A172 (cell line): ENCODE measurements at places on chromosomes 3 and 15. TPM values are rescaled to one million over a fixed set of nuclear protein-coding genes. Genes with fewer than 3 reads are reported as not detected.

Gene TMCO5A
- total RNA-seq: not detected in 2 replicates

Gene TGM4
- total RNA-seq: 0.10 and 0.65 TPM in 2 replicates

Gene TM4SF18
- 0.45 and 2.1 TPM in 2 replicates for total RNA-seq

Gene KCNAB1
- 0.26 and 1.6 TPM in 2 replicates for total RNA-seq

Gene SEMA3G
- total RNA-seq: 0.05 and 0.07 TPM in 2 replicates

Gene ACSBG1
- total RNA-seq: not detected in 2 replicates

Gene GOLGA6B
- not detected in 2 replicates for total RNA-seq

Gene PLXNA1
- 51.3 and 55.1 TPM in 2 replicates for total RNA-seq

Gene C3orf49
- not detected in 2 replicates for total RNA-seq

Gene ECE2
- not detected in 2 replicates for total RNA-seq

Gene CHST2
- 2.7 and 5.6 TPM in 2 replicates for total RNA-seq

Gene RTP1
- not detected in 2 replicates for total RNA-seq

Gene SEMA6D
- total RNA-seq: not detected in 2 replicates

Gene BNC1
- 0.03 and 0.17 TPM in 2 replicates for total RNA-seq

Gene MYRIP
- not detected in 2 replicates for total RNA-seq

Gene UPK1B
- not detected in 2 replicates for total RNA-seq

Gene GLDN
- total RNA-seq: 0.57 TPM in 1 of 2 replicates, not detected in the other

Gene WDR93
- 0.17 TPM in 1 of 2 replicates, not detected in the other for total RNA-seq

Gene SEC11A
- total RNA-seq: 262 and 270 TPM in 2 replicates

DNA sequence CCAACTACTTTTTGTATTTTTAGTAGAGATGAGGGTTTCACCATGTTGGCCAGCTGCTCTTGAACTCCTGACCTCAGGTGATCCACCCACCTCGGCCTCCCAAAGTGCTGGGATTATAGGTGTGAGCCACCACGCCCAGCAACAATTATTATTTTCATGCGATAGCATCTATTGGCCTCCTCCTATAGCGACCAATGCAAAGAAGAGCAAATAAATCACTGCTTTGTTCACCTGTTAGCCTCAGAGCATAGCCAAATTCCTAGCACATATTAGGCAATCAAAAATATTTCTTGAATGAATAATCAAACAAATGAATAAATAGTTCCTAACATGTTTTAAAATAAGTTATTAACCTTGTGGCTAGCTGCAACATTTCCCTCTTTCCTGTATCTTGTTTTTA, 36.8 kb upstream of the TNFSF10 start:
- DNase-seq: no peak

GRCh38 chr3:97793420-97794019, 28.3 kb upstream of the CRYBG3 start:
- DNase-seq: peak; percentile 45

- no peak for DNase-seq
Measured at GRCh38 chr3:76083992-76084391, 298.6 kb upstream of the ZNF717 start.

- no peak for DNase-seq
Measured at GRCh38 chr3:53713626-53714025, 132.6 kb downstream of the CHDH start.

- DNase-seq: no peak
Measured at GRCh38 chr15:31930967-31931366, 99.3 kb upstream of the CHRNA7 start.

DNA sequence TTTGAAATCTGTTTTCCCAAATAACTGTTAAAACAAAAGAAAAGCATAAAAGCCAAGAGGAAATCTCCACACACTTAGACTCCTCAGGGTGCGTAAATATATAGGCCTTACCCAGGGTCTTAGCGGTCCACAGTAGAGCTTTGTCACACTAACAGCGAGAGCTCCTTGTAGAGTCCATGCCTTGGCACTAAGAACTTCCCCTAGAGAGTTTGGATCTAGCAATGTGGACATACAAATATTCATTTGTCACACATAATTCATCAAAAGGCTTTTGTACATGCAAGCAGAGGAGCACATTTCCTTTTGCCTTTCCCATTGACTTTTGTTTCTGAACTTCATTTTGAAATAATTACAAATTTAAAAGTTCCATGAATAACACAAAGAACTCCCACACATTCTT, 11.0 kb upstream of the SLMAP start:
- no peak for DNase-seq

DNA sequence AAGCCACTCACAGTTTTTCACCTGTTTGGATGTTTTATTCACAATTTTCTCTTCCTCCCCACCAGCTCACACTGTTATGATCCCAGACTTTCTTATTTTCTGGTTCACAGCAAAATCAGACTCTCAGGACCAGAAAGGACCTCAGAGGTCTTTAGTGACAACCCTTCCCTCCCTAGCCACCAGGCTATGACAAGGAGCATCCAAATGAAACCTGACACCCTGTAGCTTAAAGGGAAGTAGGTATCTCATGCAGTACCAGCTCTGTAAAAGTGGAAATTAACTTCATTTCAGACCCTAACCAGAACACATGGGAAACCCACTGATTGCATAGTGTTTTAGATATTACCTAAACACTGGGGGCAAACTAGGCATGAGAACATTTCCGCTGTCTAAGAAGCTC, 45.3 kb downstream of the ATP13A5 start:
- no peak for DNase-seq

- no peak for DNase-seq
Measured at GRCh38 chr3:183018421-183019192, 38.3 kb upstream of the DCUN1D1 start.

DNA sequence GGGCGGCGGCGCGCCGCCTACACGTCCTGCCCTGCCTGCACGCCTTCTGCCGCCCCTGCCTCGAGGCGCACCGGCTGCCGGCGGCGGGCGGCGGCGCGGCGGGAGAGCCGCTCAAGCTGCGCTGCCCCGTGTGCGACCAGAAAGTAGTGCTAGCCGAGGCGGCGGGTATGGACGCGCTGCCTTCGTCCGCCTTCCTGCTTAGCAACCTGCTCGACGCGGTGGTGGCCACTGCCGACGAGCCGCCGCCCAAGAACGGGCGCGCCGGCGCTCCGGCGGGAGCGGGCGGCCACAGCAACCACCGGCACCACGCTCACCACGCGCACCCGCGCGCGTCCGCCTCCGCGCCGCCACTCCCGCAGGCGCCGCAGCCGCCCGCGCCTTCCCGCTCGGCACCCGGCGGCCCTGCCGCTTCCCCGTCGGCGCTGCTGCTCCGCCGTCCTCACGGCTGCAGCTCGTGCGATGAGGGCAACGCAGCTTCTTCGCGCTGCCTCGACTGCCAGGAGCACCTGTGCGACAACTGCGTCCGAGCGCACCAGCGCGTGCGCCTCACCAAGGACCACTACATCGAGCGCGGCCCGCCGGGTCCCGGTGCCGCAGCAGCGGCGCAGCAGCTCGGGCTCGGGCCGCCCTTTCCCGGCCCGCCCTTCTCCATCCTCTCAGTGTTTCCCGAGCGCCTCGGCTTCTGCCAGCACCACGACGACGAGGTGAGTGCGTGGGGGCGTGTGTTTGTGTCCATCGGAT, 602 bp downstream of the TRIM71 start:
- DNase-seq: no peak

GRCh38 chr3:77320514-77320913, 280.6 kb downstream of the ROBO2 start:
- no peak for DNase-seq

DNA sequence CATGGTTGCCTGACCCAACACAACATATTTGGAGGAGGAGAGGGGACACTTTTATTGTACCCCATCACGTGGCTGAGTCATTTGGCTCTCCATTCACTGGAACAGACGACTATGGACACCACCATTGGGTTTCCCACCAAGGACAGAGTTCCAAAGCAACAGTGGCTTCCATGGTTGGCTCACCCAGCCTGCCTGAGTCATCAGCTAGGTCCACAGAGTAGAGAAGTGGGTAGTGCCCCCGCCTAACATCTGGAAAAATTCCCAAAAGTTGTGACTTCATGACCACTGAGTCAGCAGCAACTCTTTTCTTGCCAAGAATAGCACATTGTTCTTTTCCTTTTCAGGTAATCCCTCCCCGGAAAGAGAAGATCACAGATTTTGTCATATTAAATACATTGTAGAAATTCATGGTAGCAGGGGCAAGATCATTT, 3.0 kb upstream of the PPP1R2 start:
- DNase-seq: peak; percentile 96

DNA sequence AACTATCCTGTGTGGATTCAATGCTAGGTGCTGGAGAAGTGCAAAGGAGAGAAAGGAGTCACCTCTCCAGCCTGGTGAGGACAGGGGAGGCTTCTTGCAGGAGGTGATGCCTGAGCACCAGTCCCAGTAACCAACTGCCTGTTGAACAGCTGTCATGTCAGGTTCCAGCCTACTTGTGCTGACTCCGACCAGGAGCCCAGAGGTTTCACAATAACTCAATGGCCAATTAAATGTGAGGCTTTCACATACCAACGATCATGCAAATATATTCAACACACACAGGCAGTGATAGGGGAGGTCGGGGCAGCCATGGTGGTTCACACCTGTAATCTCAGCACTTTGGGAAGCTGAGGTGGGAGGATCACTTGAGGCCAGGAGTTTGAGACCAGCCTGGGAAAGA, 7.7 kb downstream of the SORD start:
- DNase-seq: no peak

GRCh38 chr15:48833526-48834239, 22.8 kb upstream of the CEP152 start:
- no peak for DNase-seq

DNA sequence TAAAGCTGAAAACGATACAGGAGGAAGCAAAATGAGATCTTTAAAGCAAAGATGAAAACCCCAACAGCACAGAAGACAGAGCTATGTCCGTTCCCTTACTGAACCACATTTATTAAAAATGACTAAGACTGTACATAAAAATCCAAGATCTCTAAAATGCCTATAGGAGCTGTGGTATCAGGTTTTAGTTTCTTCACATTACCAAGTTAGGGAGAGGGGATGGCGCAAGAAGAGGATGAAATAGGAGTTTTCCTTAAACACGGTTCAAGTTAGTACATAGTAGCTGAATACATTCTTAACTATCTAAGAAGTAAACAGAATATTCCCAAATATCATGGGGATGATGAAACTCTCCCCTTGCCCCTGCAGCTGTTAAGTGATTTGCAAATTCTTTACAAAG, 6.3 kb downstream of the EOMES start:
- DNase-seq: no peak

- no peak for DNase-seq
Measured at GRCh38 chr3:48446043-48446424, 503 bp upstream of the ATRIP start.

DNA sequence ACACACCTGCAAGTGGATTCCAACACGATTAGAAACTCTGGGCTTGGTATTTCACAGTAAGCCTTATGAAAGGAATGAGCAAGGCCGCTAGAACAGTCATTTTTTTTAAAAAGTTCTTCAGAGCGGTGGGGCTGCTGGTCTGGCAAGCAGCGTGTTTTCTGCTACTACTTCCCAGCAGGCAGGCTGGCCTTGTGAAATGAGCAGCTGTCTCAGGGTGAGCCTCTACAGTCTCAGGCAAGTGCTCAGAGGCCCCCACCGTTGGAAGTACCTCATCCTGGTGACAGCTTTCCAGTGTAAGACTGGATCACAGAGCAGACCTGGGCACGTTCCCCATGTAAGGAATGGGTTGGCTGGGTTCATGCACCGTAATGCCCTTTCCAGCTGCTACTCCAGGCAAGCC, 119.2 kb downstream of the LRIG1 start:
- no peak for DNase-seq

- no peak for DNase-seq
Measured at GRCh38 chr15:86373147-86373546, 293.5 kb downstream of the AGBL1 start.

DNA sequence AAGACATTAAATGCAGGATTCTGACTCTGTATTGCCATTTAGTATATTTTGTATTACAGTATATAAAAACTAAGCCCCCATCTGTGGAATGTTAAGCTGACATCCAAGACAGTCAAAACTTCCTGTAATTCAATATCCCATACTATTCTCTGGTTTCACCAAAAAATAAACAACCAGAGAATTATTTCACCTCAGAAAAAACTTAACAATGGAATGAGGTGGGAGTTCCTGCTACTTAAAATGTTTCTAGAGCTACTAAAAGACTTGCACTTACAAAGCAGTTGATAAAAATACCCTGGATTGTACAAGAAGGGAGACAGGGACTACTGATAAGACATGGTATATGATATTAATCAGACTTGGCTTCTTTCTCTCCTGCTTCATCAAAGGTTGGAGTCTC, 8.3 kb downstream of the ARL13B start:
- no peak for DNase-seq

- no peak for DNase-seq
Measured at GRCh38 chr15:71345186-71345585, 229.9 kb downstream of the THSD4 start.

DNA sequence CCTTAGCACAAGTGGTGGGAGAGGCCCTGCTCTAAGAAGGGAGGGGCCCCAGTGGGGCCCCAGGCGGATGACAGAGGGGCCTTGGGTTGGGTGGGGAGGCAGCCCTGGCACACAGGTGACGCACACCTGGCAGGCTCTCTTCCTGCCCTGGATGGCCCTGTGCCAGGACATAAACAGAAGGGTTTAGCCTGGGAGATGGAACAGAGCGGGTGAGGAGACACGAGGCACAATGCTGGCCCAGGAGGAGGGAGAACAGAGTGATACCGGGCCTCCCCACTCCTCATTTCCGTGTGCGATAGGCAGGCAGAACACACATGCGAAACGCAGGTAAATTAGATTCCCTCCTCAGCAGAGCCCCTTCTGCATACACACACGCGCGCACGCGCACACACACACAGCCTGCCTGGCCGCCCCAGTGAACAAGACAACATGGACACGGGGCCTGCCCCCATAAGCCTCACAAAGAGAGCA, 39.8 kb downstream of the IDH2 start:
- no peak for DNase-seq

GRCh38 chr3:179029096-179029495, 42.5 kb downstream of the ZMAT3 start:
- no peak for DNase-seq

DNA sequence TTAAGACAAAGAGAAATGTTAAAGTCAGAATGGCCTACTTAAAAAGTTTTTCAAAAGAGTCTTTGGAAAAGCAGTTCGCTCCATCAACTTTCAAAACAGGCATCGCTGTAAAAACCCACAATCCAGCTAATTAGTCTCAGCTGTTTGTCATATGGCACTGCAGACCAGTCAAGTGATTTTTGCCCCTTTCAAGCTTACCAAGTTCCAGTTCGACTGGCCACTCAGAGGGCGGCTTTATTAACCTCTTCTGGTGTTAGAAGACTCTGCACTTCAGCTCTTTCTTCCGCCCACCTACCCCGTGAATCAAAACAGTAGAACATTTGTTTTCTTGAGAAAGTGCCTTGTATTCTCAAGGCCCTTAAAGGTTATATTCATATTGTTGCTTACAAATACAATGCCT, 19.3 kb downstream of the RAB27A start:
- DNase-seq: no peak

DNA sequence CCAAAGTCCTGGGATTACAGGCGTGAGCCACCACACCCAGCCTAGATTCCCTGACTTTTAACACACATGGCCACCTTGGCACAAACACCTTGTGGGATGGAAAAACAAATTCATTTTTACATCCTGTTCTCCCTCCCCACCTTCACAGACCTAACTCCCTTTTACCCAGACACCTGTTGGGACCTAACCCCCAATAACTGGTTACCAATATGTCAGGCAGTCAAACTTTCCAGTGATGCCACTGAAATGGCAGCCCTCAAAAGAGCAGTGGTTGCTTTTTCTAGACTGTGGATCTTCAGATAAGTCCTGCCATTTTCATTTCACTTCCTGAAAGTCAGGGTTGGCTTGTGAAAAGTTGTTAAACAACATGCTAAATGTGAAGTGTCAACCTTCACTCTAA, 34.9 kb downstream of the SIN3A start:
- DNase-seq: no peak

GRCh38 chr3:43505351-43505750, 116.5 kb downstream of the ANO10 start:
- DNase-seq: peak; percentile 4

GRCh38 chr3:95738045-95738444, 1076.3 kb upstream of the EPHA6 start:
- no peak for DNase-seq

GRCh38 chr3:123421353-123422174, 27.3 kb downstream of the ADCY5 start:
- DNase-seq: no peak
